ENCODE measurements at places on chromosomes 11 and 22. TPM values are rescaled to one million over a fixed set of nuclear protein-coding genes. Genes with fewer than 3 reads are reported as not detected.

DNA sequence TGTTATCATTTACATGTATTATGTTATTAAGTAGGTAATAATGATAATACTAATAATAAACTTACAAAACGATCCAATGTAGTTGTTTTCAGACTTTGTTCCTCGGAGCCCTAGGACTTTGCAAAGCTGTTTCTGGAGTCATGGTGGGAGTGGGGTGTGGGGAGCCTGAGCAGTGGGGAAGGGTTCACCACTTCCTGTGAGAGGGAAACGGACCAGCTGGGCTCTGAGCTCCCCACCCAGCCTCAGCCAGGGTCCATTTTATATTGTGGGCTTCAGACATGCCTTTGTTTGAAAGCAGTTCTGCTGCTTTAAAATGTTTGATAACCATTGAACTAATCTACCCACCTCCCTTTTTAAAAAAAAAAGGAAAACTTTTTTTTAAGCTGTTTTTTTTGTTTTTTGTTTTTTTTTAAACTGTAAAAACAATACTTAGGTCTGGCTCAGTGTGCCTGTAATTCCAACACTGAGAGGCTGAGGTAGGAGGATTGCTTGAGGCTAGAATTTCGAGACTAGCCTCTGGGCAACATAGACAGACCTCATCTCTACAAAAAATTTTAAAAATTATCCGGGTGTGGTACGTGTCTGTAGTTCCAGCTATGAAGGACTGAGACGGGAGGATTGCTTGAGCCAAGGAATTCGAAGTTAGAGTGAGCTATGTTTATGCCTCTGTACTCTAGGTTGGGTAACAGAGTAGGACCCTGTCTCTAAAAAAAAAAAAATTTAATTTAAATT is 7.0 kb downstream of the SERPING1 start:
- no peak for DNase-seq

GRCh38 chr11:30705913-30706675 is 119.9 kb upstream of the MPPED2 start:
- no peak for DNase-seq

DNA sequence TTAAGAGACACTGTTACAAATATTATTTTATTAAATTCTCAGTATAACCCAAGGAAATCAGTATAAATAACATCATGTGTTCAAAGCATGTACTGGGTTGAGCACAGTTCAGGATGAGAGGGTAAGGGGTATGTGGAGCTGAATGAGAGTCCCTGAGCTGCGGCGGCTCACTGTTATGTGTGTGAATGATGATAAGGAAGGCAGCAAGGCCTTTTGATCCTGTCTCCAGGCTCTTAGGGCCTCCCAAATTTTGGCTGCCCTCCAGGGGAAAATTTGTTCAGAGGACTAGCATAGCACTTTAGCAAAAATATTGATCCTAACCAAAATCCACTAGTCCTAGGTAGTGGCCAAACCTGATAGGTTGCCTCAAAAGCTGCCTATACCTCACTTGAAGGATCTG is 86.1 kb upstream of the SPON1 start:
- no peak for DNase-seq

- no peak for DNase-seq
These were observed 116.7 kb upstream of the SERPIND1 start for GRCh38 chr22:20656902-20657836.

LGR4 gene
- polyA plus RNA-seq: 9.9 TPM

DNA sequence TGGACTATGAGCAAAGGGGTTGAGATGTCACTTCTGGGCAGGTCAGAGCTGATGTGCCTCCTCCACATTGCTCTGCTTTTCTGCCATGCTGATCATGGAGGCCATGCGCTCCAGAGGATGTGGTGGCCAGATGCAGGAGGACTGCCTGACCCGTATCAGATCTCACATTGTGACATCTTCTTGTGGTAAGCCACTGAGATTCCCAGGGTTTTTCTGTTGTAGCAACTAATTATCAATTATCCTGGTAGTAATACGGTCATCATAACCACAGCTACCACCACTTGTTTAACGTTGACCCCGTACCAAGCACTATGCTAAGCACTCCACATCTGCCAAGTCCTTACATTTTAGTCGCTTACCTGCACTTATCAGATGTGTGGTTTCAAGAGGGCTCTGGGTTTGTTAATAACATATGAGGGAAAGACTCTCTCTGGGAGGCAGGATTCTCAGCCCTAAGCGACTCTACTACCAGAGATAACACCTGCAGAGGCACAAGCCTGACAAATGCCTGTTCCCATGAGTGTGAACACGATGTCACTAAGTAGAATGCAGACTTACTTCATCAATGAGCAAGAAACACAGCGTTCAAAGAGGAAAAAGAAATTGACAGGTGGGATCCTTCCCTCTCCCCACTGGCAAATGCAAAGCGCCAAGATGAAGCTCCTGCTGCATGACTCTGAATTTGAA is 63.6 kb upstream of the TIMP3 start:
- no peak for DNase-seq

All from urinary bladder (tissue), 4 donors.